ENCODE measurements at places on chromosomes 1 and 21. TPM values are rescaled to one million over a fixed set of nuclear protein-coding genes. Genes with fewer than 3 reads are reported as not detected.

Gene CYP4X1
- not detected for total RNA-seq

Gene SELL
- not detected for total RNA-seq

Gene AMY1A
- total RNA-seq = not detected

Gene HPCAL4
- not detected for total RNA-seq

Gene KRTAP19-1
- not detected for total RNA-seq

Gene SLC9C2
- not detected for total RNA-seq

Gene NCAM2
- total RNA-seq = 1.0 TPM

Gene FCN3
- not detected for total RNA-seq

Gene KLF17
- under 0.01 TPM for total RNA-seq

Gene EXO5
- total RNA-seq = 8.0 TPM

Gene GSTM5
- total RNA-seq = 6.4 TPM

Gene CD247
- not detected for total RNA-seq

Gene SLC19A1
- 17.5 TPM for total RNA-seq

Gene TCHH
- total RNA-seq = not detected

All from bronchus fibroblast of lung (primary cell).